Osteoblast (primary cell): ENCODE measurements at places on chromosomes 16 and 17. TPM values are rescaled to one million over a fixed set of nuclear protein-coding genes. Genes with fewer than 3 reads are reported as not detected.

DNA sequence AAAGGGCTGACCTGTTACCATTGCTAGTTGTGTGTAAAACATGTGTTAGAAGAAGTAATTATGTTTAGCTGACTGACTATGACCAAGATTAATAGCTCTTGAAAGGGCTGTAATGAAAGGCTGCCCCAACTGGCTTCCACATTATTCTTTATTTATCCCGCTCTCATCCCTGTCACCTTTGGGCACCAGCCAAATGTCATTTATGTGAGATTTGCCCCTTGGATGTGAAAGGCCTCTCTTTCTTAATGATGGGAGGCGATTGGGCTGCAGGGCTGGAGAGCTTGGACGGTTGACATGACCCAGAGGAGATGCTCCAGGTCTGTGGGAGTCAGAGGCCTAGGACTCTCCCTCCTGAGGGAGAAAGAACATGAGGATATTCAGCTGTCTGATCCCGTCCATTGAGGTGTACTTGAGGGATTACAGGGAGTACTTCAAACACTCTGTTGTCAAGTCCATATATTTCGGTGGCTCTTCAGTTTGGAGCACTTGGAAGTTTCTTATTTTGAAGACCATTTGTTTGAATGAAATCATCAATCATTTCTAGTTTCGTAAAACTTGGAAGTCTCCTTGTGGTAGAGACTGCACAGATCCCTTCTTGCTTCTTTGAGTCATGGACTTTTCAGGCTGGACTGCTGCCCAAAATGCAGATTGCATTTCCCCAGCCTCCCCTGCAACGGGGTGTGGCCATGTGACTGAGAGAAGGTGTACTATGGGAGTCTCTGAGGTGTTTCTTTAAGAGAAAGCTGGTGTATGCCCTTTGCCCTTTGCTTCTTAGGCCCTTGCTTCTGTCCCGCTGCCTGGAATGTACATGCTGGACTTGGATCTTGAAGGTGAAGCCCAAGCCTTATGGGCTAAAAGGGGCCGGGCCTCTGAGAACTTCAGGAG is 51.3 kb downstream of the FTO start:
- H3K36me3 ChIP-seq: no peaks in the 10 kb centered on the region
- no peak overlapping the region for H3K27ac ChIP-seq
- DNase-seq: no peak
- peaks cover 9% of the 10 kb centered on the region for H3K4me1 ChIP-seq

- no peak overlapping the region for H3K27ac ChIP-seq
- no peaks in the 10 kb centered on the region for H3K27me3 ChIP-seq
- peaks cover 11% of the 10 kb centered on the region for H3K4me1 ChIP-seq
- no peak overlapping the region for H3K4me3 ChIP-seq
Observed at GRCh38 chr17:74999523-74999922, 12.1 kb downstream of the CDR2L start.

Gene LUC7L3
- 25.6 and 34.7 TPM in 2 replicates for total RNA-seq

DNA sequence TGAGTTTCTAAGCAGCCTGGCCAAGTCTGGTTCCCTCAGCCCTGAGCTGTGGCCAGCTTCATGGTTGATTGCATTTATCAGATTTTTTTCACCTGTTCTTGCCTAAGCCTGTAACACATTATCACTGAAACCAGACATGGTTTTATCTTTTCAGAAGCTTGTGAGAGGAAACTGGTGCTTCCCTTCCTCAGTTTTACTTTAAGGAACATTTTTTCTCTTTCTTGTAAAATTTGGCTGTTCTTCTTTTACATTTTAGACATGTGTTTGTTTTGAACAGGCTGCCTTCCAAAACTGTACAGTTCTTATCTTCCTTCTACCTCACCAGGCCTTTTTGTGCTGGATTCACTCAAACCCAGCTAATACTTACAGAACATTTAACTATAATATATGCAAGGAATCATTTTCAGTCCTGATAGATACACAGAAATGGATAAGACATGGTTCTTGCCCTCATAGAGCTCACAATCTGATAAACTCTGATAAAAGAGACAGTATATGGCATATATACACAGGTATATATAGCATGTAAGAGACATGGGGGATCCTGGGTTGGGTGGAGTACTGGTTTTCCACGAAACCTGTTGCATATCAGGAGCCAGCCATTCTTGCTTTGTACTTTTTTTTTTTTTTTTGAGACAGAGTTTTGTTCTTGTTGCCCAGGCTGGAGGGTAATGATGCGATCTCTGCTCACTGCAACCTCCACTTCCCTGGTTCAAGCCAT is 44.5 kb downstream of the ZNRF1 start:
- no peak overlapping the region for H3K4me3 ChIP-seq
- H3K36me3 ChIP-seq: no peaks in the 10 kb centered on the region
- no peak overlapping the region for H3K27ac ChIP-seq
- no peak for DNase-seq

DNA sequence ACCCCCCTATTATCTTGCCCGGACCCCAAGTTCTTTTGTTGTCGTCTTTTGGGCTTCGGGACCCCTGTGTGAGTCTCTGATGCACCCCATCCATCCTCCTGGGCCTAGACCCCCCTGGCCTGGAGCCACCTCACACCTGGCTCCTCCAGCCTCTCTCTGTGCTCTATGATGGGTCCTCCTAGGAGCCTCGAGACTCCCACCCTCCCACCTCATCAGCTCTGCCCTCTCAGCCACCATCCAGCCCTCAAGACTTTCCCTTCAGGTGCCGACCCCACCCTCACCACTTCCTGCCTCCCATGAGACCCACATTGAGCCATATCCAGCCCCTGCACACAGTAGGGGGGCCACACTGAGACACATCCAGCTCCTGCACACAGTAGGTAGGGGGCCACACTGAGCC is 8.7 kb upstream of the ATP2A3 start:
- H3K4me1 ChIP-seq: no peaks in the 10 kb centered on the region
- peak; percentile 81 for DNase-seq
- no peak overlapping the region for H3K27ac ChIP-seq
- H3K36me3 ChIP-seq: no peaks in the 10 kb centered on the region
- H3K27me3 ChIP-seq: no peaks in the 10 kb centered on the region

DNA sequence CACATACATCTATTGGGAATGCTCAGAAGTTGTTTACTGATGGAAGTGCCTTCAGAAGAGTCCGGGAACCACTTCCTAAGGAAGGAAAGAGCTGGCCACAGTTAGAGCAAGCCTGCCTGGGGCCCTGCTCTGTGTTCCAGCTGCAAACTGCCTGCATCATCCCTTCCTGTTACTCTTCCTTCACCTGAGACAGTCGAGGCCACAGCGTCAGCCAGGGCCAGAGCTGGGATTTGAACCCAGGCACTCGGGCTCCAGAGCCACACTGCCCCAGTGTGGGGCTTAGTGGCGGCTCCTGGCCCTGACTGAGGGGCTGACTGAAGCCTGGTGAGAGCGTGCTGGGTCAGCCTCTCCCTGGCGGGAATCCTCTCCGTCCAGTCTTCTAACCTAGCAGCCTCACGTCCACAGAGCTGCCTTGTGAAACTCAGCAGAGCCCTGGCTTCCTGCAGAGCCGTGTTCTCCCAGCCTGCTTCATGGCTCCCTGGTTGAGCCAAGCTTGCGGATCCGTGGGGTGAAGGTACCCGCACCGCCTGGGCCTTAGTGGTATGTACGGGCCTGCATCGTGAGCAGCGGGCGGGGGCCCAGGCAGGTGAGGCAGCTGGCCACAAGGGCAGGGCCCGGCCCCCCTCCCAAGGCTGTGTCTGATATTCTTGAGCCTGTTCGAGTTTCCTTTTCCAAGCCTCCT is 4.6 kb upstream of the C17orf99 start:
- H3K4me1 ChIP-seq: no peaks in the 10 kb centered on the region
- no peak overlapping the region for H3K4me3 ChIP-seq
- no peak overlapping the region for H3K27ac ChIP-seq
- no peaks in the 10 kb centered on the region for H3K36me3 ChIP-seq
- no peaks in the 10 kb centered on the region for H3K27me3 ChIP-seq

Gene ASB16
- total RNA-seq: not detected in 2 replicates

Gene TP53TG3C
- not detected in 2 replicates for total RNA-seq

- peaks cover 21% of the 10 kb centered on the region for H3K27me3 ChIP-seq
- no peaks in the 10 kb centered on the region for H3K4me1 ChIP-seq
- H3K36me3 ChIP-seq: no peaks in the 10 kb centered on the region
- DNase-seq: peak; percentile 97
Observed at GRCh38 chr16:1097800-1098199, 1.8 kb upstream of the C1QTNF8 start.
